ENCODE measurements at places on chromosomes 4 and X. TPM values are rescaled to one million over a fixed set of nuclear protein-coding genes. Genes with fewer than 3 reads are reported as not detected.

XAGE1A gene
- total RNA-seq = not detected

GAGE1 gene
- not detected for total RNA-seq

- H3K27me3 ChIP-seq = no peaks in the 10 kb centered on the region
- no peak overlapping the region for H3K4me3 ChIP-seq
- no peaks in the 10 kb centered on the region for H3K36me3 ChIP-seq
- no peaks in the 10 kb centered on the region for H3K4me1 ChIP-seq
- DNase-seq = no peak
These were observed 45.6 kb downstream of the WDR19 start for GRCh38 chr4:39227906-39228305.

- peaks cover 45% of the 10 kb centered on the region for H3K27me3 ChIP-seq
- peaks cover 11% of the 10 kb centered on the region for H3K4me1 ChIP-seq
- H3K27ac ChIP-seq = no peak within 1 kb of the TSS
These were observed at the start of gene ZFYVE28 for GRCh38 chr4:2417765-2418649. TSS of gene ZFYVE28 (minus strand) at chr4:2418645. CDS start at chr4:2418323, 322 bp downstream.

- no peaks in the 10 kb centered on the region for H3K27me3 ChIP-seq
- H3K27ac ChIP-seq = no peak overlapping the region
- H3K4me3 ChIP-seq = no peak overlapping the region
- H3K36me3 ChIP-seq = no peaks in the 10 kb centered on the region
- H3K4me1 ChIP-seq = no peaks in the 10 kb centered on the region
These were observed 27.6 kb downstream of the GUCY1A1 start for GRCh38 chr4:155694100-155694785.

RPGR gene
- not detected for total RNA-seq

- H3K27me3 ChIP-seq = no peaks in the 10 kb centered on the region
These were observed 21.3 kb upstream of the UGDH start for GRCh38 chr4:39548425-39549067.

HNRNPH2 gene
- total RNA-seq = 61.0 TPM

UGT2A1 gene
- not detected for total RNA-seq

DNA sequence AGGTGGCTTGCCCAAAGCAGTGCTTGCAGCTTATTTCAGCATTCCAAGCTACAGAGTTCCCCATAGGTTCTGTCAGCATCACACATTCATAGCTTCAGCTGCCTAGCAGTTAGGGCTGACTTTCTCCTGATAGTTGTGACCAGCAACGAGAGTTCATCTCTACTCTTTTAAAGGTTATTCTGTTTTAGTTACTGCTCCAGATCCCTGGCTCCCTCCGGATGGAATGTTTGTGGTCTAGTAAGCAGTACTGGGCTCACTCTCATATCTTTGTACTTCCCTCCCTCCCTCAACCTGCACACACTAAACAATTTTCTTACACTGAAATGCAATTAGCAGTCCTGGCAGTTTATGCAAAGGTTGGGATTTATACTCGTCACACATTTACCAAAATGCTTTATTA, 43.9 kb downstream of the PTTG2 start:
- H3K4me1 ChIP-seq = peaks cover 14% of the 10 kb centered on the region
- no peak overlapping the region for H3K4me3 ChIP-seq
- H3K27ac ChIP-seq = no peak overlapping the region
- no peak for DNase-seq

GPC3 gene
- not detected for total RNA-seq

All from PC-9 (cell line).